Renal cortical epithelial cell (primary cell): ENCODE measurements at places on chromosomes 6 and 20. TPM values are rescaled to one million over a fixed set of nuclear protein-coding genes. Genes with fewer than 3 reads are reported as not detected.

The ADGRG6 gene
- 26.1 and 46.0 TPM in 2 replicates for total RNA-seq

The DEFB124 gene
- not detected in 2 replicates for total RNA-seq

The SPTLC3 gene
- total RNA-seq, result 4.2 and 46.9 TPM in 2 replicates

The NEDD9 gene
- total RNA-seq, result 86.7 and 131 TPM in 2 replicates

The APOBEC2 gene
- not detected in 2 replicates for total RNA-seq

The GOPC gene
- 42.4 and 50.6 TPM in 2 replicates for total RNA-seq

The LRRC1 gene
- total RNA-seq, result 15.1 and 17.0 TPM in 2 replicates
